ENCODE measurements at places on chromosomes 2 and 18. TPM values are rescaled to one million over a fixed set of nuclear protein-coding genes. Genes with fewer than 3 reads are reported as not detected.

Gene GPR35
- polyA plus RNA-seq = 1.9 TPM

Gene ALPI
- not detected for polyA plus RNA-seq

Gene FSHR
- not detected for polyA plus RNA-seq

Gene LTBP1
- not detected for polyA plus RNA-seq

Gene ATL2
- 23.4 TPM for polyA plus RNA-seq
